ENCODE measurements at places on chromosomes 2 and 18. TPM values are rescaled to one million over a fixed set of nuclear protein-coding genes. Genes with fewer than 3 reads are reported as not detected.

GRCh38 chr18:484749-485464, 15.6 kb downstream of the COLEC12 start:
- no peak for DNase-seq

- DNase-seq = no peak
Measured at GRCh38 chr2:168560817-168561499, 104.9 kb downstream of the CERS6 start.

- no peak for DNase-seq
Measured at GRCh38 chr2:24754985-24755705, 38.0 kb downstream of the PTRHD1 start.

- no peak for DNase-seq
Measured at GRCh38 chr2:224187220-224187619, 148.1 kb upstream of the SERPINE2 start.

DNA sequence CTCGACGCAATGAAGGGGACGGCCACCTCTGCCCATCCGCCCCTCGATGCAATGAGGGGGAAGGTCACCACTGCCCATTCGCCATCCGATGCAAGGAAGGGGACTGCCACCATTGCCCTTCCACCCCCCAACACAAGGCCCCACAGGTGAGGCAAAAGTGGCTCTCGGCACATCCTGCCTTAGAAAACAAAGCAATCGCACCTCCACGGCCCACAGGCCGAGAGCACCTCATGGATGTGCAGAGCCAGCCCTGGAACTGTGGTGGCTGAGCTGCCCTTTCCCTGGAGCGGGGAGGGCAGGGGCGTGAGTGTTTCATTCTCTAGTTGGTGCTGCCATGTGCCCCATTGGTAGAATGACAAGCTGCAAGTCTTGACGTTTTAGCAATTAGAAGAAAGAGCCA, 320.6 kb upstream of the SALL3 start:
- DNase-seq = no peak

GRCh38 chr18:40313030-40313642, 1641.9 kb upstream of the PIK3C3 start:
- DNase-seq = no peak

GRCh38 chr2:3079959-3080948, 297.4 kb downstream of the EIPR1 start:
- no peak for DNase-seq

The MC4R gene
- total RNA-seq = not detected

The ABCB11 gene
- 2.1 TPM for total RNA-seq

The MDH1B gene
- 1.9 TPM for total RNA-seq

The MEP1B gene
- not detected for total RNA-seq

DNA sequence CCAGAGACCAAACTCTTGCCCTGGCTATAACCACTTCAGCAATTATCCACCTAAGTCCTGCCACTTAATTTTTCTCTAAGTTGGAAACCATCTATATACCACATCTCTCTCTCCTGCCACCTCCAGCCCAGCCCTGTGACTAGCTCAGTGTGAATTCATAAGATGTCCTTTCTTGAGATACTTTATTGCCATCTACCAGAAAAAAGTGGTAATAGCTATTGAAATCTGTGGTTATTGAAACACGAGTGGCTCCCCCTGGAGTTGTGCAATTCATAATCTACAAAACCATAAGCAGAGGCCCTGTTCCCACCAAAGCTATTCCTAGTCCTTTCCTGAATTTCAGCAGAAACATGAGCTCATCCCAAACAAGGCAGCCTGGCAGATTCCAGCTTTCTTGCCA, 324.0 kb downstream of the TXNL1 start:
- DNase-seq = no peak

DNA sequence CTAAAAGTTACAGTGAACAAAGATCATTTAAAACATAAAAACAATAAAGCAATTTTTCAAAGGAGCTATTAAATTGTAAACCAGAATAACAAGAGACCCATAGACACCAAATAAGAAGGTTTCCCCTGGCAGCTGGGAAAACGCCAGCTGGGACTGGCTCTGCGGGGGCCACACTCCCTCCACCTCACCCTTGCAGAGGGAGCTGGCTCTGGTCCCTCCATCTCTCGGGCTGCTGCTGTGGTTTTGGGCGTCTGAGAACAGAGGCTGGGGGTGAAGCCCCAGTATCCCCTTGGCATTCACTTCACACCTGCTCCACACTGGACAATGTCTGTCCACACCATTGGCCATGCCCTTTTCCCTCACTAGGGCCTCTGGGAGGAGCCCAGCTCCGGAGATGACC, 62.1 kb upstream of the OTOS start:
- no peak for DNase-seq

DNA sequence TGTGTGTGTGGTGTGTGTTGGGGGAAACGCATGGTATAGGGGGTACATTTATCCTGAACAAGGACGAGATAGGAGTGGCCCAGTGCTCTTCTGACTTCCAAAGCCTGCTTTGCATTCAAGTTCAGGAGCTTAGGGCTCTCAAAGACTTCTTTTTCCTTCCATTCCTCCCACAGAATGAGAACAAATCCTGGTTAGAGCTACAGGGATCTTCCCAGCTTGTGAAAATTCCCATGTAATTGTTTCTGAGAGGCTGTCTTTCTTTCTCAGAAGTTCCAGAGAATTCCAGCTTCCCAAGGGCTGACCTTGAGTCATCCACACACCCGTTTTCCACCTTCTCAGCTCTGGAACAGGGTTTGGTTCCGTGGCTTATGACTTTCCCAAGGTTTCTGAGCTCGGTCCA, 38.9 kb downstream of the FASTKD2 start:
- no peak for DNase-seq

- no peak for DNase-seq
Measured at GRCh38 chr18:72107647-72108383, 436.3 kb downstream of the CBLN2 start.

- no peak for DNase-seq
Measured at GRCh38 chr2:29073933-29074332, 390 bp downstream of the PCARE start.

The SIX2 gene
- total RNA-seq = not detected

The NAGK gene
- 63.2 TPM for total RNA-seq

DNA sequence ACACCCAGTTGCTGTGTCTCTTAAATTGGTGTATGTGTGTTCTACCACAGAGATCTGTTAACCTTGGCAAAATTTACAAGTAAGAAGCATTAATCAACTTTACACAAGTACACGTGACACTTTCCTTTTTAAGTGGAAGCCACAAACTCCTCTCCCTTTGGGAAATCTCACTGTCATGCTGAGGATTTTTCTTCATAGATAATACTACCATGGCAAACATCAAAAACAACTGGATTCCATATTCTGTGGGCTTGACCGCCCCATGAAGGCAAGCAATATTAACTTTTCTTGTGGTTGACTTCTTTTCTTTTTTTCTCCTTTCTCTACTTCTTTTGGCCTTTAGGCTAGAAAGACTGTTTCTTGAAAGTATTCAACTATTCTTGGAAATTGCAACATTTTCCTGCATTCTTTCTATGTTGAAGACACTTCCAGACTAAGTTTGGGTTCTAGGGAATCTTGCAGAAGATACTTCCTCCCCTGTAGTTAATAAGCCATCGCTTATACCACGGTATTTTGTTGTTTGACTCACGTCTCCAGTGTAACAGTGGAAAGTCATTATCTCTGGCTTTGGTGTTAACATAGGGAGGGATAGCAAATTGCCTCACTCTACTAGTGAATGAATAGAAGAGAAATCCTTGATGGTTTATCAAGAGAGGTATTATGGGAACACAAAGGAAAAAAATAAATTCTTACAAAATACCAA, 79.5 kb downstream of the SLC8A1 start:
- no peak for DNase-seq

DNA sequence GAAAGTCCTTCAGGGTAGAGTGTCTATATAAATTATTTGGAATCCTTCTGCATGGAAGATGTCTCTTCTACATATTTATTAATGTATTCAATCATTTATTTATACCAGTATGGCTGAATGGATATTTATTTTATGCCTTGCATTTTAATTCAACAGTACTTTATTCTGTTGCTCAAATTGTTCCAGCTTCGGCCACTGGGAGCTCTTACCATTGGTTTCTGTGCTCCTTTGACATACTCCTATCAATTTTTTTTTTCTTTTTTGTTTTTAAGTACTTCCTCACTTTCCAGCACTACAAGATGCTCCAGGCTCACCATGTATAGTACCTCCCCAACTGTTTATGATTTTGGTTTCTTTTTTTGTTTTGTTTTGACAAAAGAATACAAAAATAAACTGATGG, 39.4 kb upstream of the WIPF1 start:
- DNase-seq = no peak

GRCh38 chr18:48913775-48914174, 37.0 kb downstream of the SMAD7 start:
- no peak for DNase-seq

GRCh38 chr2:7594211-7594610, 677.0 kb downstream of the RNF144A start:
- no peak for DNase-seq

- DNase-seq = no peak
Measured at GRCh38 chr2:8462280-8462679, 219.6 kb upstream of the ID2 start.

DNA sequence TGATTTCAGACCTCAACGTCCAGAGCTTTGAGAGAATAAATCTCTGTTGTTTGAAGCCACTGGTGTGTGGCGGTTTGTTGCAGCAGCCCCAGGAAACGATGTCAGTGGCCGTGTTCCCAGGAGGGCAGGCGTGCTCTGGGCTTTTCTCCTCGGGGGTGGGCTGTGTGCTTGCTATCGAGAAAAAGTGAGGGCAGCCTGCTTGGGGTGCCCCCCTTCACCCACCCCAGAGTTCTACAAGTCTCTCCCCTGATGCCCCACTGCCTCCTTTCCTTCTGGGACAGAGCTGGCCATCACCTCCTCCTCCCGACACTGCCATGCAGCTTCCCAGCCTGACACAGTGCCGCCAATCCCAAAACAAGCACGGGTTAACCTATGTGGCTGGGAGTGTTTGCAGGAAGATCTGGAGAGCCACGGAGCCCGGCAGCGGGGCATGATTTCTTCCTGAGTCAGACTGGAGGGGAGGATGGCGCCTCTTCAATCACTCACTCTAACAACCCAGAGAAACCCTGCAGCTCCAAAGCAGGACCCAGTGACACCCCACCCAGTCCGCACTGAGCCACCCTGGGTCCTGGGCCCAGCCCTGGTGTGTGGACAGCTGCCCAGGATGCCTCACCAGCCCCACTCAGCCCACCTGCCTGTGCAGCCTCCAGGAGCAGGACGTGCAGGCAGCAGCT, 213.7 kb upstream of the RAB6C start:
- no peak for DNase-seq

- no peak for DNase-seq
Measured at GRCh38 chr2:197079832-197080555, 153.5 kb upstream of the PGAP1 start.

DNA sequence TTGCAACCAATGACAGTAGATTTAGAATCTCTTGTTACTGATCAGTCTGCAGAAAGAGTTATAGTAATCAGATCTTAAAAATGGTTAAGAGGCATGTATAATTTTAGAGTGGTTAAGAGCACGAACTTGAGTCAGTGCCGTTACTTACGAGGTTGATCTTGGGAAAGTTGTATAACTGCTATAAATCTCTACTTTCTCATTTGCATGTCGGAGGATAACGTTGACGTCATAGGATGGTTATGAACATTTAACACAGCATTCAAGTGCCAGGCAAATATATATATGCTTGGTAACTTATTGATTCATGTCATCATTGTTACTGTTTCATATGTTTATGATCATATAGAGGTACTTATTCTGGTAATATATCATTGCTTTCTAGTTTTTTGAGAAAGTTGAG, 146.2 kb downstream of the ARHGAP28 start:
- no peak for DNase-seq

GRCh38 chr2:159131267-159131913, 155.1 kb downstream of the WDSUB1 start:
- DNase-seq = no peak

The RAB17 gene
- 38.3 TPM for total RNA-seq

The NXPH2 gene
- total RNA-seq = 1.3 TPM

The DNAJC5G gene
- not detected for total RNA-seq

The ALPP gene
- total RNA-seq = not detected

DNA sequence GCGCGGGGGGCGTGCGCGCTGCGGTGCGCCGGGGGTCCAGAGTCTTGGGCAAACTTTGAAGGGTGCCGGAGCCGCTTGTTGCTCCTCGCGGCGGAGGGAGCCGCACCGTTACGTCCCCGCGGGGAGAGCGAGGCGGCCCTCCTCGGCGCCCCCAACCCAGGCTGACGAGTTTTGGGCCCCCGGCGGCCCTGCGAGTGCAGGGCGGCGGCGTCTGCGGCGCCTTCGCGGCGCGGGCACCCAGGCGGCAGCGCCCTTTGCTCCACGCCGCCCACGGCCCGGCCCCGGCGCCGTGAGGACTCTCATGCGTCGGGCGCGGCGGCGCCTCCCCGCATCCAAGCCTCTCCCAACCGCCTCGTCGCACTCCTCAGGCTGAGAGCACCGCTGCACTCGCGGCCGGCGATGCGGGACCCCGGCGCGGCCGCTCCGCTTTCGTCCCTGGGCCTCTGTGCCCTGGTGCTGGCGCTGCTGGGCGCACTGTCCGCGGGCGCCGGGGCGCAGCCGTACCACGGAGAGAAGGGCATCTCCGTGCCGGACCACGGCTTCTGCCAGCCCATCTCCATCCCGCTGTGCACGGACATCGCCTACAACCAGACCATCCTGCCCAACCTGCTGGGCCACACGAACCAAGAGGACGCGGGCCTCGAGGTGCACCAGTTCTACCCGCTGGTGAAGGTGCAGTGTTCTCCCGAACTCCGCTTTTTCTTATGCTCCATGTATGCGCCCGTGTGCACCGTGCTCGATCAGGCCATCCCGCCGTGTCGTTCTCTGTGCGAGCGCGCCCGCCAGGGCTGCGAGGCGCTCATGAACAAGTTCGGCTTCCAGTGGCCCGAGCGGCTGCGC, 814 bp downstream of the FZD7 start:
- DNase-seq = peak; percentile 37

All from Calu3 (cell line).